Effector memory CD4-positive, alpha-beta T cell (primary cell): ENCODE measurements at places on chromosomes 3 and 15.

DNA sequence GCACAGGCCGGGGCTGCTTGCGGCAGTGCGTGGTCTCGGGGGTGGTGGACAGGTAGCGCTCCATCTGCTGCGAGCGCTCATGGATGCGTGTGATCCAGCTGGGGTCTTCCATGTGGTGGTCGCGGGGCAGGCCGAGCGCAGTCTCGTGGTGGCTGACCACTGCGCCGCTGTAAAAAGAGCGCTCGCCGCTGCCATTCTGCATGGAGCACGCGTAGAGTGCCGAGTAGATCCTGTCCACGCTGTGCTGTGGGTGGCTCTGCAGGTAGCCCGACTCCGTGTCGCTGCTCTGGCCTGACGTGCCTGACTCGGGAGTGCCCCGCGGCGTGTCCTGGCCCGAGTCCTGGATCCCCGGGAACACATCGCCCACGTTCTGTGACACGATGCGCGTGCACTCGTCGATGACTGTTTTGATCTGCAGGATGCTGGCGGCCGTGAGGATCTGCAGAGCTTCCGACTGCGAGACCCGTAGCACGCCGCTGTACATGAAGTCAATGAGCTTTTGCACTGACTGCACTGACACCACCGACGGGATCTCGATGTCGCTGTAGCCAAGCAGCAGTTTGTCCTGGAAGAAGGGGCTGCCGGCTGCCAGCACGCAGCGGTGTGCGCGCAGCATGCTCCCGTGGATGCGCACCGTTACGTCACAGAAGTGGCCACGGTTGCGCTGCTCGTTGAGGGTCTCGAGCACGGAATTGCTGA, 57.4 kb downstream of the TIGIT start:
- DNase-seq: no peak

DNA sequence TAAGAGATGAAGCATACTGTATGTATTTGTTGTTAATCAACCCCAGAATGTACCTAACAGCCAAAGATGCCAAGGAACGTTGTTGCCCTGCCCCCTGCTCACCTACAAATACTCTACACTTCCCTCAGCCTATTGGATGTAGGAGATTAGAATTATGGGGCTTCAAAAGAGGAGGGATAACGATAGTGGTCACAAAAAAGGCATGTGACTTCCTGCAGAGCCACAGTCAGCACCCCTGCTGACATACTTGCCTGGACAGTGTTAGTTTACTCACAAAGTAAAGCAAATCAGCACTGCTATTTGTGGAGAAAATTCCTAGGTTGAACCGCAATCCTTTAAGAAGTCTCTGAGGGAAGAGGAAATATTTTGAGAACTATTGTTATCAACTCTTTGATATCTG, 37.9 kb downstream of the PARP15 start:
- DNase-seq: no peak

DNA sequence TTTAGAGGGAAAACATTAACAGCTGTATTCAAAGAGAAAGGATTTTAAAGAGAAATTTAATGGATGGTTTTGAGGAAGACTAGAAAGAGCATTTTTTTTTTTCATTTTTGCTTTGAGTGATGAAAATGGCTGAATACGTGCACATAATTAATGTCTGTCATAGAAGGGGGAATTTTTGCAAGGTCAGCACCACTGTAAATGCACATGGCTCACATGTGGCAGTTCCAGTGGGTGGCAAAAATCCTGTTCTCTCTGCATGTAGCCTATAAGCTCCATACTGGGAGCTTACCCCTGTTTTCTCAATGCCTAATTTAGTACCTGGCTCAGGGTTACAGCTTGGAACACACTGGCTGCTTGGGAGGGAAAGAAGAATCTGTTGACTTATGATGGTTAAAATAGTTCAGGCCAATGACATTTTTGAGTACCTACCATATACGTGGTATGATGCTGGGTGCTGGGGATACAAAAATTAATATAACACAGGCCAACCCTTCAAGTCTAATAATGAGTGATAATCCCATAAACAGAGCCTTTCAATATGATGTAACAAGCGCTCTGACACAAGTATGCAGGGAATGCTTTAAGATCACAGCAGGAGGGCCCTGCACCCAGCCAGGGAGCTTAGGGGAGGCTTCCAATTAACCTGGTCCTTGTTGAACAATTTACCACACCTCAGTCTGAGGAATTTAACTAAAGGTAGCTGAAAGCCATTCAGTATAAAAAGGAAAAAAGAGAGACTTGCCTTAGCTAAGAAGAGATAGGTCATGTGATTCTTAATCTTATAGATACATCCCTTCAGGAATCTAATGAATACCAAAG, 33.0 kb downstream of the HSPBAP1 start:
- DNase-seq: no peak

GRCh38 chr15:99425657-99426301, 140.0 kb upstream of the MEF2A start:
- no peak for DNase-seq

DNA sequence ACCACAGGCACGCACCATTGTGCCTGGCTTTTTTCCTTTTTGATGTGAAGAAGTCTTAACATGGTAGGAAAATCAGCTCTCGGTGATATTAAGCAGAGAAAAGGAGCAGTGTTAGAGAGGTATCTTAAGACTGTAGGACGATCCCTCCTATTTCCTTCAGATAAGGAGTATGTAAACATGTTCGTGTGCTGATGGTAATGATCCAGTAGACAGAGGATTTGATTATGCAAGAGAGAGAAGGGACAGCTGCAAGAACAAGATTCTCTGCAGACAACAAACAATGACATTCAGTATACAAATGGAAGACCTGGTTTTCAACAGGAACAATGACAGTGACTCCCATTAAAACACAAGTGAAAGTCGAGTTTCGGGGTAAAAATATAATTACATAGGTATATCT, 95.1 kb upstream of the MELTF start:
- DNase-seq: no peak

DNA sequence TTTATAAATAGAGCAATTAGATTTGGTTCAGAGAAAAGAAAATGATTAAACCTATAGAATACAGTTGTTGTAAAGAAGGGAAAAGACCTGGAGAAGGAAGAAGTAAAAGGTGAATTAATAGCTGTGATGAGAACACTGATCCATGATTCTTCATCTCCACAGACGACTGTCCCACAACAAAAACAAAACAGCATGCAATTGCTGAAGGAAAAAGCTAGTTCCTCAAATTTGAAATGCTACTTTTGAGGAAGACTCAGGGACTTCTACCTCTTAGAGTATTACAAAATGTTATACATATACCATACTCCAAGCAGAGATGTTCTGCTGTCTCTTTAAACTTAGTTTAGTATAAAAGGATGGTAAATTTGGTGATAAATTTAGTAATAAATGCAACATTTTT, 21.5 kb downstream of the ALCAM start:
- no peak for DNase-seq

GRCh38 chr3:94896994-94897393, 834.1 kb downstream of the NSUN3 start:
- DNase-seq: no peak

DNA sequence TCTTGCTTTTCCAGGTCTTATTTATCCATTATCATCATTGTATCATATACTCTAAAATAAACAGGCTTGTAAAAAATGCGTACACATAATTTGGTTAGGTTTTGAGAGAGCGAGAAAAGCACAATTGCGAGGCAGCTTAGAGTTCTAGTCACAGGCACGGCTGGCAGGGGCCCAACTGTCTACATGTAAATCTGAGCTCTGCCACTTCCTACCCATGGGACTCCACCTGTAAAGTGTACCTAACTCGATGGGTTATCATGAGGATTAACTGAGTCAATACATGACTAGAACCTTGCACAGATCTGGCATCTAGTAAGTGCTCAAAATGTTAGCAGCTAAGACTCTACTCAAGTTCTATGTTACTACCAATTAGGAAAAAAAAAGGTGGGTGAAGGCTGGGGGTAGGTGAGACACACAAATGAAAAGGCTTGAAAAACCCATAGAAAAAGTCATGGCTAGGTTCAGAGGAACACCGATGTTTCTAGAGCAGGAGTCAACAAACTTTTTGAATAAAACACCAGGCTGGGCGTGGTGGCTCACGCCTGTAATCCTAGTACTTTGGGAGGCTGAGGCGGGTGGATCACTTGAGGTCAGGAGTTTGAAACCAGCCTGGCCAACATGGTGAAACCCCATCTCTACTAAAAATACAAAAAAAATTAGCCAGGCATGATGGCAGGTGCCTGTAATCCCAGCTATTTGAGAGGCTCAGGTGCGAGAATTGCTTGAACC, 36.2 kb downstream of the GLB1 start:
- DNase-seq: peak; percentile 30

- DNase-seq: no peak
These were observed 5.0 kb downstream of the MEX3B start for GRCh38 chr15:82040862-82041261.

DNA sequence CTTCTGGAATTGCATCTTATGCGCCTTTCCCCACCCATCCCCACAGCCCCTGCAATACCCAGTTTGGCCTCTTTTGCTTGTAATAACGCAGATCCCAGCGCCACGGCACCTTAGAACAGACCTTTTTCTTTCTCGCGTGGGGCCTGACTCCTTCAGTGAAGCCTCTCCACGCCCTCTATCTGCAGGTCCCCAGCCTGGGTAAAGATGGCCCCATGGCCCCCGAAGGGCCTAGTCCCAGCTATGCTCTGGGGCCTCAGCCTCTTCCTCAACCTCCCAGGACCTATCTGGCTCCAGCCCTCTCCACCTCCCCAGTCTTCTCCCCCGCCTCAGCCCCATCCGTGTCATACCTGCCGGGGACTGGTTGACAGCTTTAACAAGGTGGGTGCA, 594 bp downstream of the CRELD1 start:
- DNase-seq: no peak

DNA sequence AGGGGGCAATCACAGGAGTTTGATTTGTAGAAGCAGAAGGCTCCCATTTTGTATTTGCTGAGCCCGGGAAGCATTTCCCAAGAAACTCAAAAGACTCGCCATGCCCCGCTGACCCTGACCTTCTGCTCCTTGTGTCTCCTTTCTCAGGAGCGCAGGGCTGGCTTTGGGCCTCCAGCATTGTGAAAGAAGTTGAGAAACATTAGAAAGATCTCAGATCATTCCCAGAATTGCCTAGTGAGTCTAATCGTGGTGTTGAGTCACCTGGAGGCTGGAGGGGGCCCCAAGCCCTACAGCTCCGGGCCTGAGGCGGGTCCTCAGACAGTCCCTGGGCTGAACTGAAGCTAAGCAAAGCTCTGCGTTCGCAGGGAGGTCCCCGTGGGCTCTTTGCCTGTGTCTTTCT, 10.9 kb upstream of the PIGZ start:
- DNase-seq: no peak

GRCh38 chr3:61702453-61702852, 141.1 kb downstream of the PTPRG start:
- DNase-seq: no peak

GRCh38 chr3:10396083-10396482, 75.2 kb upstream of the SEC13 start:
- DNase-seq: no peak

DNA sequence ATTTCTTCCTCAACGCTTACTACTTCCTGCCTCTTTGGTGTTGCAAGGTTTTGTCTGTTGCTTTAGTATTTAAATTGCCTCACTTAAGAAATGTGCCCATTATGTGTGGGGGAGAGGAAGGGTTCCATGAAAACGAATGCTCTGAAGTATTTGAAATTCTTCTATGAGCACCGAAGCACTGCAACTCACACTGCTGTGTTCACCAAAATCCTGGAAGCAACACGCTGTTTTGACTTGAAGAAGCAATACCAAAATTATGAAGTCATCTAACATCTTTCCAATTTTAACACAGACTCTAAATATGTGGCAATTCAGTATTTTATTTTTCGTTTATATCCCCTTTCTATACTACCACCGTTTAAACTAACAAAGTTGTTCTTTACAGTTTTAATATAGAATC, 101.5 kb downstream of the RBMS3 start:
- no peak for DNase-seq

DNA sequence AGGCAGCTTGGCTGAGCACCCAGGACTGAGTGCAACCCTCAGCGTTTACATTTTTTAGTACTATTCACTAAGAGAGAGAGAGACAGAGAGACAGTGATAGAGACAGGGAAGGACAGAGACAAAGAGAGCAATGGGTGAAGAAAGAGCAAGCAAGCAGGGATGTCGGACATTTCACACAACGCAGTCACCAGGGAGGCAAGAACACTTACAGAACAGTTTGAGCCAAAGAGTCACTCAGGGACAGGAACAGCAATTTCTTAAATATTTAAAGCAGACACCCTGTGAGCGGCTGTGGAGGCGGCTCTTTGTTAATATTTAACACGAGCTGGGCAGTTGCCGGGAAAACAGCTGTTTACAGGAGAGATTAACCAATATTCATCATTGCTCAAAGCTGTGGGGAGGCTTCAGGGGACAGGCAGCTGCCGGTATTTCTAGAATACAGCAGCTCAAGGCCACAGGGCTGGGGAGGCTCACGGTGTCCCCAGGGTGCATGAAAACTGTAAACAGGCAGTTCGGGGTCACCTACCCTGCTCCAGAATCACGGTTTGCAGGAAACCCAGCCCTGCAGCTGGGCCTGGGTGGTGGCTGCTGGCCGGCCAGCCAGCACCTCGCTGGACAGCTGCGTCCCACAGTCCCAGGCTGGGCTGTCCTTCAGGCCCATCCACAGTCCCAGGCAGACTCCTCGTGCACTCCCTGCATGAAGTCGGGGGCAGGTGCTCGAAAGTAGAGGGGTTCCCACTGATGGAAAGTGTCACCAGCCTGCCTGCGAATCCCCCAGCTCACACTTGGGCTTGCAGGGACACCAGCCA, 38.8 kb upstream of the PCSK6 start:
- no peak for DNase-seq

GRCh38 chr15:70355275-70355795, 257.6 kb upstream of the TLE3 start:
- DNase-seq: no peak

DNA sequence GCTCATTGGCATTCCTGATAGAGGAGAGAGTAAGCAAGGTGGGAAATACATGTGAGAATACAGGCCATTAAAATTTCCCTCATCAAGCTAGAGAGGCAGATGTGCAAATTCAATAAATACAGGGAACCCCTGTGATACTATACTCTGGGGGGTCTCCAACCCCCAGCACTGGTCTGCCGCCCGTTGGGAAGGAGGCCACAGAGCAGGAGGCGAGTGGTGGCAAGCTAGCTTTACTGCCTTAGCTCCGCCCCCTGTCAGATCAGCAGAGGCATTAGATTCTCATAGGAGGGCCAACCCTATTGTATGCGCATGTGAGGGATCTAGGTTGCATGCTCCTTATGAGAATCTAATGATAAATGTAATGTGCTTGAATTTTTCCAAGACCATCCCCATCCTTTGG, 97.1 kb upstream of the PLSCR5 start:
- DNase-seq: no peak
